Hindlimb muscle (tissue), 1 donor: ENCODE measurements at places on chromosomes 5 and 9.

DNA sequence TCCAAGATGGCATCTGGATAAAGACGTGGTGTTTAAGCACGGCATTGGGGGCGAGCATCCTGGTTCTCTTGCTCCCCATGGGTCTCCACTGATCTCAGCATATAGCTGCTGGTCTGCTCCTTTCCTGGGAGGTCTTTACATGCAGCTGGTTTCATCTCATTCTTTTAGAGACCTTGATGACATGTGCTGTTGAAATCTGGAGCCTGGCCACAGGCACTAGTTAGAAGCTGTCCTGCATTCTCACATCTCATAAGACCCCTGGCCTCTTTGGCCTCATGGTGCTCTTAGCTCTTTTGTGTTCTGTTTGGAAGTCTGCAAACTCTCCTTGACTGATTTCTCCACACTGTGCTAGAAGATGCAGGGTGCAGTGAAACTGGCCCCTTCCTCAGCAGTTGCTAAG, 113.0 kb downstream of the SMARCA2 start:
- DNase-seq = no peak

DNA sequence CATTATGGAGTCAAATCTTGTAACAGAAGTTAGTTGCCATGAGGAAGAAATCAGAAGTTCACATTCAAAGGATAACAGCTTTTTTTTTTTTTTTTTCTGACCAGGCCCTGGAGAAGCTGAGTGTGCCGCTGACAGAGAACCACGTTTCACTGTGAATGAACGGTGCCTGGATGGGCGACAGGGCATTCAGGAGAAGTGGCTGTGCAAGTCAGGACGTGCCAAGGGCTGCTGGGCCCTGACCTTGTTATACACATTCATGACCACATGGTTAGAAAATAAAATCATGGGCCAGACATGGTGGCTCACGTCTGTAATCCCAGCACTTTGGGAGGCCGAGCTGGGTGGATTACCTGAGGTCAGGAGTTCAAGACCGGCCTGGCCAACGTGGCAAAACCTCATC, 91.6 kb downstream of the ANKH start:
- no peak for DNase-seq

DNA sequence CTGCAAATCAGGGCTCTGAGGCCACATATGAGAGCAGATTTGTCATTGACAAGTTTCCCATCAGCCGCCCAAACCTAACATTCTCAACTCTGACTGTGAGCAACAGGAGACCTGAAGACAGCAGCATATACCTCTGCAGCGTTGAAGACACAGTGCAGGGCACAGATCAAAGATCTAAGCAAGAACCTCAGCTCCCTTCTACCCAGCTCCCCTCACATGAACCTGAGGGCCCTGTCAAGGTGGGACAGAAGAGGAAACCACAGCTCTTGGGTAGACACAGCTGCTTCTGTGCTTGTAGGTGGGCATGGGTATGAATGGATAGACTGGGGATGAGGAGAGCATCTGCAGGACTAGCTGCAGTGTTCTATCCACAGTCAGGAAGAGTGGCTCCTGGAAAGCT, 8.7 kb upstream of the PRSS3 start:
- no peak for DNase-seq

GRCh38 chr9:4293293-4293941, 6.5 kb downstream of the GLIS3 start:
- no peak for DNase-seq

GRCh38 chr9:99635032-99635431, 186.7 kb upstream of the NR4A3 start:
- no peak for DNase-seq

- no peak for DNase-seq
These were observed 96.1 kb downstream of the JAKMIP2 start for GRCh38 chr5:147686421-147686820.

DNA sequence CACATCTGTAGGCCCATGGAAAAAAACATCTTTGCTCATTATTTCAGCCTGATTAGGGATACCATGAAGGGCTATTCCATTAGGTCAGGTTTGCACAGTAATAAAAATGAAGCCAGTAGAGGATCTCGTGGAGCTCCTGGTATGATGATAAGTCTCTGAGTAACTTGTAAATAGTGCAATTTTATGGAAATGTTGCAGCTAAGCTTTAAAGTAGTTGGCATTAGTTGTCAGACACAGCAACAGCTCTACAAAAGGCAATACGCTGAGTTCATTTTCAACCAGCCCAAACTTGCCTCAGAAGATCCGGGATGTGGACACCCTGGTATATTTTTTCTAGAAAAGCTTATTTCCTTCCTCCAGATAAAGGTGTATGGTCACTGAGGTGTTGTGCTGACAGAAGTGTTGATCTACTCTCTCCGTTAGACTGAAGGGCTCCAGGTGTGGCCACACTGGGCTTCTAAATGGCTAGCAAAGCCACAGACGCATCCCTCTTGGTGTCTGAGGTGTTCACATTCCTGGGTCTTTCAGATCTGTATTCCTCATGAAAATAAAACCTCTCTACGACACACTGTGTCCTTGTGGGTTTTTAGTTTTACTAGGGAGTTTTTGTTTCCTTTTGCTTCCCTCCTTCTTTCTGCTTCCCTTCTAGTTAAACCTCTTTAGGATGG, 141.6 kb downstream of the GHR start:
- DNase-seq = no peak

- no peak for DNase-seq
These were observed 200.5 kb downstream of the ARHGEF28 start for GRCh38 chr5:73826301-73827105.

GRCh38 chr5:169106911-169107706, 193.8 kb downstream of the SLIT3 start:
- DNase-seq = no peak

GRCh38 chr5:178348356-178349074, 115.9 kb upstream of the PHYKPL start:
- no peak for DNase-seq

DNA sequence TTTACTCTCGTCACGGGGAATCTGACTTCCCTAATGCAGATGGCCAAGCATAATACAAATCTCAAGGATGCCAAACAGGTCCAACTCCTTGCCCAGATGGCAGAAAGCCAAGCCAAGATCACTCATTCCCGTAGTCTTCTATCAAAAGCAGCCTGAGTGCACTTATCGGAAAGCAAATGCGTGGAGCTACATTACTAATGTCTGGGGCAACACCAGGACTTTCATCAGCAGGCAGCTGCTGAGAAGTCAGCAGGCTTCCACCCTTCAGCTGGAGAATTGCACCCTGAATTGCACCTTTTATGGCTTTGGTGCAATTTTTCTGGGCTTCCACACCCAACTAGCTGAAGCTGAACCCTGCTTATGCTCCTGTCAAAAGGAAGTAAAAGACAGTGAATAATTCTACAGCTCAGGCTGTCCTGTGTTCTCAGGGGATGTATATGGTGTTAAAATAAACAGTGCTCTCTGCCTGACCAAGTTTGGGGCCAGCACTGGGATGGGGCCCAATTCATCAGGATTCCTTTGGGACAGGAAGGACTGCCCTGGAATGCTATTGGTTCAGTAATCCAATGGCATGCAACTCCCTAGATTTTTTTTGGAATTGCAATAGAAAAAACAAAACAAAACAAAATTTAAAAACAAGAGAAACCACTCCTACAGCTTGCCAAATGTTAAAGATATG, 92.6 kb downstream of the DPYSL3 start:
- DNase-seq = no peak

DNA sequence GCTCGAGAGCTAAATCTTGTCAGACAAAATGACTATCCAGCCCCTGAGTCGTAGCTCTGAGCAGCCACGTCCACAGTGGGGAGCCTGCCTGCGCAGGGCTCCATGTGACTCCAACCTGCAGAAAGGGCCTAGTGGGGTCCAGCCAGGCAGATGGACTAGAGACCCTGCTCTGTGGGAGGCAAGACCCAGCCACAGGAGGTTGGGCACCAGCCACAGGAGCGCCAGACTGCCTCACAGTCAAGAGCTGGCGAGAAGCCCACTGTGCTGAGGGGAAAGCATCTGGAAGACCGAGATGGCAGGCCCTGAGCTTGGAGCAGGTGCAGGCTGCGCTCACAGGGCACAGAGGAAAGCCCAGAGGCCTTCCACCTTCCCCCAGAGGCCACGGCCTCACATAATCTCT, 61.4 kb downstream of the C5orf15 start:
- no peak for DNase-seq

DNA sequence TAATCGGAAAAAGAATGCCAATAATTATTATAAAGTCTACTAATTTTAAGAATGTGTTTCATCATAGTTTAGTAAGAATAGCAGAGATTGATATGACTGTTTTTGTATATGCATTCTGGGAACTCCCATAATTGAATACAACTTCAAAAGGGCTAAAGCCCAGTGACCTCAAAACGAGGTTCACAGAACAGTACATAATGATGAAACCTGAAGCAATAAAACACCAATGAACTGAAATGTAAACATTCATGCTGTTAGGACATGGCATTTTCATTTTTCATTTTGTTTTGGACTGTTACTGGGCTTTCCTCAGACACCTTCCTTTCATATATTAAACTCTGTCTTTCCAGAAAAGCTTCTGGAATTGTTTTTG, 684 bp upstream of the JMY start:
- no peak for DNase-seq

- no peak for DNase-seq
These were observed 206.7 kb downstream of the ARRDC3 start for GRCh38 chr5:91176288-91177016.
